ENCODE measurements at places on chromosomes 2 and 18.

DNA sequence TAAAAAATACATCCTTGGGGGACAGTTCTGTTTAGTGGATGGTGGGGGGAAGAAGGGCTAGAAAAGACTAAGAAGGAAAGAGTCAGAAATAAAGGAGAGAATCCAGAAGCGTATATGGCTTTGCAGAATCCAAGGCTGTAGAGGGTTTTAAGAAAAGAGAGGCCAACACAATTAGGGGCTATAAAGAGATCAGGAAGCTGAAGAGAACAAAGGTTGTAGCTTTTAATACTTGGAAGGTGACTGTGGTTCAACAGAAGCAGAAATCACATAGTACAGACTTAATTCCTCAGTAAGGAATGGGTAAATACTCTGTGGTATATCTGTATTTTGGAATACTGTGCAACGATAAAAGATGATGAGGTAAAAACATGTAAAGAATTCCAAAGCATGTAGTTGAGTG lies 286.4 kb downstream of the AGPS start:
- no peak for DNase-seq

- DNase-seq, result no peak
Observed at GRCh38 chr2:30084915-30085314, 61.9 kb upstream of the YPEL5 start.

GRCh38 chr18:74522635-74523548 lies 11.4 kb upstream of the CNDP1 start:
- no peak for DNase-seq

- no peak for DNase-seq
Observed at GRCh38 chr2:189959450-189959849, 103.1 kb downstream of the MSTN start.

GRCh38 chr2:47451790-47452189 lies 48.8 kb downstream of the MSH2 start:
- DNase-seq, result no peak

- no peak for DNase-seq
Observed at GRCh38 chr2:70861777-70862625, 26.4 kb upstream of the CD207 start.

- no peak for DNase-seq
Observed at GRCh38 chr2:18311420-18312195, 248.8 kb downstream of the RDH14 start.

- DNase-seq, result no peak
Observed at GRCh38 chr18:34281722-34282121, 57.0 kb upstream of the NOL4 start.

Data from GM12864 (cell line).